RWPE1 (cell line): ENCODE measurements at places on chromosomes 4 and X.

DNA sequence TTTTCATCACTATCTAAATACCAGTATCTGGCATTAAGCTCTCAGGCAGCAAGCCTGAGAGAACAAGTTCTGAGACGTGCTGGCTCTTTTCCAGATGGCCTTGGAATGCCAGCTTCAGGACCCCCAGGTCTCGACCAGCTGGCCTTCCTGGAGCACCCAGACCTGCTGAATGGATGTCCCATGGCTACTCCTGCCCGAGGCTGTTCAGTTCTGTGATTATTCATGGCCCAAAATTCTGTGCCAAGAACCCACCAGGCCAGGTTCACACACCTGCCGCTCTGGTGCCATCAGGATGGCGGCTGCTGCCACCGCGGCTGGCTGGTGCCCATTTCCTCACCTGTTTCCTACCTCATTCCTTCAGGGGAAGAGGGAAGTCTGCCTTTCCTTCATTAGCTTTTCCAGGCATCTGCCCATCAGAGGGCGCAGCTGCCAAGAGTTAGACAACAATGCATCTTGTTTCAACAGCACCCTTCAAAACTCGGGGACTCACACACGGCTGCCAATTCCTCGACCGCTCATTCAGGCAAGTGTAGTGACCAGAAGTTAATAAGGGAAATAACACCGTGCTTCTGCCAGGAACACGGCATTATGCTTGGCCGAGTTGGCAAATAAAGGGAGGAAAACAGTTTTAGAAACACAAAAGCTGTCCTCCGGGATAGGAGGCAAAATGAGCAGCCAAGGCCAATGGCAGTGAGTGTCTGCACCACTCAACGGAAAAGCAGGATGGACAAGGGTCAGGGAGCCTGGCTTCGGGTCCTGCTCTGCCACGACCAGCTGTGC is 173.8 kb downstream of the NSUN7 start:
- DNase-seq: no peak

DNA sequence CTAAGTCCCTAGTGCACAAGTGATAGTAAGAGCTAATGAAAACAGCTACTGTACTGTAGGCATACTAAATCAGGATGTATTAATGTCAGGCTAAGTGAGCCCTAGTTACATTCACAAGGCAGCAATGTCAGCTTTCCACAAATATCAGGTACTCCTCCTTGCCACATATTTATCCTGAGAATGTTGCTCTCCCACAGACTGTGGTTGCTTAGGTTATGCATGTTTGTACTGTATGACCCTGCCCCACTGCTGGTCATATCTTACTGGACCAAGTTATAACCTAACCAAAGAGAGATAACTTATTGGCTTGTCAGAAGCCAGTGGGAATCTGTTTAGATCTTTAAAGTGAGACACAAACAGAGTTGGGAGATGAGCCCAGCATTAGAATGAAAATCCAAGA is 241.0 kb downstream of the SLC39A8 start:
- DNase-seq: no peak

GRCh38 chr4:157444014-157444413 is 223.5 kb downstream of the GRIA2 start:
- no peak for DNase-seq

GRCh38 chr4:69054578-69055200 is 41.6 kb upstream of the UGT2B7 start:
- peak; percentile 63 for DNase-seq

GRCh38 chr4:40548256-40548655 is 81.4 kb downstream of the RBM47 start:
- DNase-seq: no peak
